T-cell (primary cell): ENCODE measurements at places on chromosomes 1 and 21.

GRCh38 chr21:38171723-38172344 is 85.0 kb upstream of the KCNJ15 start:
- no peak for DNase-seq

DNA sequence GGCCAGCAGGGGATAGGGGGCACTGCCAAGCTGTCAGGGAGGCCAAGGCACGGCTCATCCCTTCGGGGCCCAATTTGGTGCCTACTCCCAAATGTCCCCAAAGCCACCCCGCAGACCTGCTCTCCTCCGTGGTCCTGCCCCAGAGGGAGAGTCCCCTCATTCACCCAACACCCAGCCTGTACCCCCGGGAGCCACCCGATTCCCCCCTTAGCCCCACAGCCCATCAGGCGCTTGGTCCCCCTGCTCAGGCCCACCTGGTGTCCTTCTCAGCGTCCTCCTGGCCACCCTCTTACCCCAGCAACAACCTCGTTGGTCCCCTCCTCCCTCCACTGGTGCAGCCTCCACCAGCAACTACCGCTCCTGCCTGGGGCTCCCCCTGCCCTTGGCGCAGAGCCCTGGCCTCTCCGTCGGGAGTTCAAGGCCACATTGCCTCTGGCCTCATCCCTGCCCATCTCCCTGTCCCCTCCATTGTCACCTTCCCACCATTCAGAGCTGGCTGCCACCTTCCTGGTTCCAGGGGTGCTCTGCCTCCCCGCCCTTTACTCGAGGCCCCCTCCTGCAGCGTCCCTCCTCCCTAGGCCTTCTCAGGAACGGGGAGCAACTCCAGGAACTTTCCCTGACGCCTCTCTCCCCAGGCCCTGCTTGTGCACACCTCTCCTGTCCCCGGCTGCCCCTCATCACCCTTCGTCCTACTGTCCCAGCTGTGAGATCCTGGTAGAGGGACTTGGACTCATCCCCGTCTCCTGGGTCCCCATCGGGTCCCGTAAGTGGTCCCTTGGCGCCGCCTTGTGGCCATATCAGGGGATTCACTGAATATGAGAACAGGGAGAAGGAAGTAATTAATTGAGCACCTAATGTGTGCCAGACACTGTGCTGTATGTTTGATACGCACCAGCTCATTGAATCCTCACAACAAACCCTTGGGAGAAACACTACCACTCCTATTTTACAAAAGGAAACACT is 73.9 kb downstream of the RAP1GAP start:
- DNase-seq, result no peak

DNA sequence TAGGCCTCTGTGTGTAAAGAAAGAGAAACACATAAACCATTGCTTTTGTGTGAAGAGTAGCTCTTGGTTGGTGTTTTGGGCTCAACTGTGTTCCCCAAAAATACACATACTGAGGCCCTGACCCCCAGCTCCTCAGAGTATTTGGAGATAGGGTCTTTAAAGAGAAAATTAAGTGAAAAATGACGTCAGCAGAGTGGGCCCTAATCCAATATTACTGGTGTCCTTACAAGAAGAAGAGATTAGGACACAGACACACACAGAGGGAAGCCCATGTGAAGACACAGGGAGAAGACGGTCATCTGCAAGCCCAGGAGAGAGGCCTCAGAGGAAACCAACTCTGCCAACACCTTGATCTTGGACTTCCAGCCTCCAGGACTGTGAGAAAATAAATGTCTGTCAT is 76.9 kb upstream of the PGBD5 start:
- DNase-seq, result no peak

DNA sequence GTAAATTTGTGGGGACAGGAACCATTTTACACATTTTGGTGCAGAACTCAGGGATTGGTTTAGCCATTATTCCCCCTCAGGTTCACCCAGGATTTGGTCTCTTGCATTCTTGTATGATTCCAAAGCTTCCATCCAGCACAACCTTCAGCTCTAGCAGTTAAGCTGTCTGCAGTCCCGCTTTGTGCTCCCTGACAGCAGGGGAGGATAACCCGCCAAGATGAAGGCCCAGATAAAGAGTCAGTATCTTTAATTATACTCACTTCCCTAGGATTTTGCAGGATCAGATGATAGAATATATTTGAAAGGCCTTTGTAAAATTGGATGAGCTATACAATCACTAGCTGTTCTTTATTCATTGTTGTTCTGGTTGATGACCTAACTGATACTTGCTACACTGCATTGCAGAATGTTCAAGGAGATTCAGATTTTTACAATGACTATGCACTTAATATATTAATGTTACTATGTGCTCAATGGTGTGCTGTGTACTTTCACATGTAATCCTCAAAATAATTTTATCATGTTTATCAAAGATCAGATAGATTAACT is 49.8 kb downstream of the SLC16A1 start:
- DNase-seq, result no peak

- no peak for DNase-seq
Observed at GRCh38 chr1:232702911-232703310, 73.0 kb upstream of the SIPA1L2 start.

DNA sequence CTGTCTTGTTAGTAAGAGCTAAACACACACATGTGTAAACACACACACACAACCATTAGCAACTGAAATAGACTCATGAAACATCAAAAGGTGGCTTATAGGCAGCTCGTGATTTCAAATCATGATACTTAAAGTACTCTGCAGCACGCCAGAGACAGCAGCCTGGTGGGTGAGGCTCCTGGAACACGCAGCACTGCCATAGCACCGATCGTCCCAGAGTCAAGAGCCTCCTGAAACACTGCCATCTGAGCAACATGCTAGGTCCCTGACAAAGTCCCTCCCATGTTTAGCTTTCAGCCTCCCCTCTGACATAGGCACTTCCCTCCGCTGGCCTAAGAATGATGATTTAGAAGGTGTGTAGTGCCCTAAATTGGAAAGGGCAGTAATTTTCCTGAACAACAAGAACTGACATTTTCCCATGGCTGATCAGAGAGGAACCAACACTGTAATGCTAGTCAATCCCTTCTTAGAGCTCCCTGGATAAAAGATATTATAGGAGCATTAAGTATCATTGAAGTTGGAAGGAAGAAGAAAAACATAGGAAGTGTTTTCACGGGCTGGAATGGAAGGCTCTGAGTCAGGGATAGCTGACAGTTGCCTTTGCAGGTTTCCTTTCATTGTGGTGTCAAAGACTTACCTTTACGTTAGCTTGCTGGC is 14.1 kb upstream of the DPT start:
- no peak for DNase-seq

- no peak for DNase-seq
Observed at GRCh38 chr1:12528021-12528852, 89.8 kb downstream of the DHRS3 start.

DNA sequence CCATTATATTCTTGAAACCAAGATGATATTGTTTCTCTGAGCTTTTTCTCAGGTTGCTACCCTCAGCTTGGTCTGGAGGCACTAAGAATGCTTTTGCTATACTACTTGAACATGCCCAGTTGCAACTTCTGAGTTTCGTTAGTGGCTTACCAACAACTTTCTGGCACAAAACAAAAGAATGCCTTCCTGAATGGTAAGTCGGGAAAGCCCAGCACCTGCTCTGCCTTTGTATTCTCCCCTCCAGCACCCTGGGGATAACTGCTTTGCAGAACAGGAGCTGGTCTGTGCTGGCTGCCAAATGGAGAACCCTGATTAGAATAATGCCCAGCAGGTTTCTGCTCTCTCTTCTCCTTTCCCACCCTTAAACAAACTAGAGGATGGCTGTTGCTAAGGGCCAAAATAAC is 149.3 kb downstream of the TGFB2 start:
- DNase-seq, result no peak

- no peak for DNase-seq
Observed at GRCh38 chr1:67285780-67286488, 21.7 kb upstream of the IL12RB2 start.

DNA sequence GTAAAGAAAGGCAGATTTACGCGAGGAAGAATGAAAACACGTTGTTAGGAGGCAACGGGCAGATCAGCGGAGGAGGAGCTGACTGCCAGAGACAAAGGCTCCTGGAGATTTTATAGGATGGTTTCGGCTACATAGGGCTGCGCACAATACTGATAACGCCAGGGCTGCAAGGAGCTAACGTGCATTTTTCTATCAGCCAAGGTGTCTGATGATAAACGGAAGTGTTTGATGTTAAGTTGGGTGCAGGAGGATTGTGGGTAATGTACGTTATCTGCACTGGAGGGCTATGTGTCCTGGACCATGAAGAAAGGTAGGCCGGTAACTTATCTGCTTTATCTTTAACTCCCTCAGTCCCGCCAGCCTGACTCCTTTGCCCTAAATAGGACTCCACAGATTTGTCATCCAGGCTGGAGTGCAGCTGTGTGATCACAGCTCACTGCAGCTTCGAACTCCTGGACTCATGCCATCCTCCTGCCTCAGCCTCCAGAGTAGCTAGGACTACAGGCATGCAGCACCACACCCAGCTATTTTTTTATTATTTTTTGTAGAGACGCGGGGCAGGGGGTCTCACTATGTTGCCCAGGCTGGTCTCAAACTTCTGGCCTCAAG is 29.6 kb downstream of the SETD4 start:
- DNase-seq, result no peak

DNA sequence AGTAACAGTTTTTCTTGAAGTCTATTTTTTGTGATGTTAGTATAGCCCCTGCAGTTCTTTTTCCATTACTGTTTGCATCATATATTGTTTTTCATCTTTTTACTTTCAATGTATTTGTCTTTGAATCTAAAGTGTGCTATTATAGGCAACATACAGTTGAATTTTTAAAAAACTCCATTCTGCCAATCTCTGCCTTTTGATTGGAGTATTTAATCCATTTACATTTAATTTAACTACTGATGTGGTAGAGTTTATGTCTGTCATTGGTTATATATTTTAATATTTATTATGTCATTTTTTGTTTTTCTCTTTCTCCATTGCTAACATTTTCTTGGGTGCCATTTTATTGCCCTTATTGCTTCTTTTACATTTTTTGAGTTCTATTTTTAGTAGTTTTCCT is 296.3 kb downstream of the HMCN1 start:
- no peak for DNase-seq
